Stimulated activated naive CD8-positive, alpha-beta T cell treated with anti-CD3 and anti-CD28 coated beads, Interleukin-15, amount 100 ng/mL, for 72 hours (primary cell): ENCODE measurements at places on chromosomes 12 and 14.
A peak's percentile ranks its signal among the peaks of the same experiment; 100 is the strongest.

GRCh38 chr14:65900164-65900563 lies 487.6 kb downstream of the FUT8 start:
- no peak for DNase-seq

DNA sequence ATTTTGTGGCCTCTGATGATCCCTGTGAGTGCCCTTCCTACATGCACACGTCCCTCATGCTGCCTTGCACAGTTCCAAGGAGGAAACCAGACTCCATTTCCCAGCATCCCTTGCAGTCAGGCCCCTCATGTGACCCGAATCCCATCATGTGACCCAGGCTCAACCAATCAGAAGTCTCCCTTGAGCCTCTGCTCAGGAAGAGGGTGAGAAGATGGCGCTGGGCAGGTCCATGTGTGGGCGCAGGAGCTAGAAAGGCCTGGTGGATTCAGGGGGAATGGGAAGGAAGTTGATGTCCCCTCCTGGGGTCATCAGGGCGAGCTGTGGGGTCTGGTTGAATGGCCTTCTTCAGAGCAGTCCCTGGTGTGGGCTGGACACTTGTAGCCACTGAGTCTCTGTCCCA lies 240.5 kb downstream of the ADGRD1 start:
- DNase-seq = no peak

DNA sequence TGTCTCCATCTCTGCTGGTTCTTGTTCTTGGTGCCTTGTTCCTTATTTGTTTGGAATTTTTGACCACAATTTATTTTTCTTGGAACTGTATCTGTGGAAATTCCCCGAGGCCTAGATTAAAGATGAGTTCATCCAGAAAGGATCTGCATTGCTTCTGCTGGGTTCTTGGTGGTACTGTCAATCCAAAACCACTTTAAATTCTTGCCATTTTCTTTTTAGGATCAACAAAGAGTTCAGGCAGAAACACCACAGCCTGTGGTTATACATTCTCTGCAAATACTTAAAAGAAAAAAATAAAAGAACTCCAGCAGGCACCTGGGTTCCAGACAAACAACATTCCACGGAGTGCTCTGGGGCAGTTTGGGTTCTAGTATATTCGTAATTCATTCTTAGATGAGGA lies 6.0 kb upstream of the VAMP1 start:
- no peak for DNase-seq

DNA sequence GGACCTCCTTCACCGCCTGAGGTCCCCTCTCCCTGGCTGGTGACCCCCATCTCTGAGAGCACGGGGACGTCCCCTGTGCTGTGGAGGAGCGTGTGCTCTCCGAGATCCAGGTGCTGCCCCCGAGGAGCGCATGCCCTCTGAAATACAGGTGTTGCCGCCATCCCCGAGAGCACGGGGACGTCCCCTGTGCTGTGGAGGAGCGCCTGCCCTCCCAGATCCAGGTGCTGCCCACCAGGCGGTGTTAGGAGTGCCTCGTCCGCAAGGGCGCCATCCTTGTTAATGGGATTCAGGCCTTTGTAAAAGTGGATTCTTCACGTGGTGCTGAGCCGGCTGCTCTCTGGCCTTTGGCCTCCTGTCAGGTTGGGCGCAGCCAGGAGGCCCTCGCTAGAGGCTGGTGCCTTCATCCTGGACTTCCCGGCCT lies 10.1 kb downstream of the NOC4L start:
- DNase-seq = no peak

DNA sequence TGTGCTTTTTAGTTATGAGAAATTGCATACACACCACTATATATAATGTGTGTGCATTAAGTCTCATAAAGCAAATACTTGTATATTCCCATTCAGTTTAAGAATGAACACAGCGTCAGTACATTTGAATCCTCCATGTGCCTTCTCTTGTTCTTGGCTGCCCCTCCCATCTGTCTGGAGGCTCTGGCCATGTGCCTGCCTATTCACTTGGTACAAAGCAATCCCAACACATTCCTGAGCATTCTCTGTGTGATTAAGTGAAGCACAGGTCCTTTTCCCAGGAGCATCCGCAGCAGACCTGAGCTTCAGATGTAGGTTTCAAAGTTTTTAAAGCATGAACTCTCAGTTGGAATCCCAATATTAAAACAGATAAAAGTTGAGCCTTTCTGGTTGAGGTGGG lies 58.7 kb downstream of the POLR3B start:
- no peak for DNase-seq

DNA sequence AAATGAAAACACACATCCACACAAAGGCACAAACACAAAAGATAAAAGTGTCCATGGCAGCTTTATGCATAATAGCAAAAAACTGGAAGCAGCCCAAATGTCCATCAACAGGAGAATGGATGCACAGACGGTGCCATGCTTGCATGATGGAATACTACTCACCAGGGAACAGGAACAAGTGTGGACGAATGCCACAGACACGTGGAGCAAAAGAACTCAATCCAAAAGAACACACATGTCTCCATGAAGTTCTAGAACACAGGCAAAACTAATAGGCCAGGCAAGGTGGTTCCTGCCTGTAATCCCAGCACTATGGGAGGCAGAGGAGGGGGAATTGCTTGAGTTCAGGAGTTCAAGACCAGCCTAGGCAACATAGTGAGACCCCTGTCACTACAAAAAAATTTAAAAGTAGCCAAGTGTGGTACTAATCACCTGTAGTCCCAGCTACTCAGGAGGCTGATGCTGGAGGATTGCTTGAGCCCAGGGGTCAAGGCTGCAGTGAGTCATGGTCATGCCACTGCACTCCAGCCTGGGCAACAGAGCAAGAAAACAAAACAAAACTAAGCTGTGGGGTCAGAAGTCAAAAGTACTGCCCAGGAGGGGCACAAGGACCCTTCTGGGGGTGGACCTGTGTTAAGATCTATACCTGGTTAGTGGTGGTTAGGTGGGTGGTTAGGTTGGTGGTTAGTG lies 7.3 kb upstream of the TMEM119 start:
- DNase-seq = no peak

DNA sequence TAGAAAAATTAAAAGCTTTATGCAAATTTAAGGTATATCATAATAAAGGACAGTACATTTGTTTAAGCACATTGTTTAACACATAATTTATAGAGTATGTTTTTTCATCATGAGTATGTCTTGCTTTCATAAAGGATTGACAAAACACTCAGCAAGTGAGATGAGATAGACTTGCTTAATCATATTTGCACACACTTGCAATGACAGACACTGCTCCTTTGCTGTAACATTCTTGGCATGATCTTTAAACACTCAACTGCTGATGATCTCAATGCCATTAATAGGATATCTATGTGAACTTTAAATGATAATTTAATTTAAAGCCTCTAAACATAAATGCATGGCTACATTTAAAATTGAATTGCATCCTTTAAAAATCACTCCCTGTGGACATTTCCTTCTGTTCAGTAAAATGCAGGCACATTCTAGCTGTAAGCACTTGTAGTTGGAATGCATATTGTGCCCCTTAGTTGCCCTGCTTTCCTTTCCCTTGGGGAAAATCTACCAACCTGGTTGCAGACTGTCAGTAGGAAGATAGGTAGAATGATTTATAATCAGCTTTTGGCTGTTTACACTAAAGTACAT lies 979.0 kb downstream of the TMTC2 start:
- DNase-seq = no peak

GRCh38 chr12:122987086-122987951 lies 6.8 kb downstream of the ARL6IP4 start:
- DNase-seq = no peak

DNA sequence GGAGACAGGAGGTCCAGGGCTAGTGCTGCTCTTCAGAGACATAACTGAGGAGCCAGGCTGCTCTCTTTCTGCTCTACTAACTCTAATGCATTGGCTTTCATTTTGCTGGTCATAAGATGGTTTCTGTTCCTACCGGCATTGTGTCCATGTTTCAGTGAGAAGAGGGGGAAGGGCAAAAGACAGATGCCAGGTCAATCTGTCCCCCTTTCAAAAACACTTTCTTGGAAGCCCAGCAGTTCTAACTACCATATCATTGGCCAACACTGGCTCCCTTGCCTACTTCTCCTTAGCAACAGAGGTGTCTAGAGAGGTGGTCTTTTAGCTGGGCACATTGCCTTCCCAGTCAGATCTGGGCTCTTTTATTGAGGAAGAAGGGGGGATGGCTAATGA lies 63.9 kb downstream of the TGFB3 start:
- DNase-seq = no peak

DNA sequence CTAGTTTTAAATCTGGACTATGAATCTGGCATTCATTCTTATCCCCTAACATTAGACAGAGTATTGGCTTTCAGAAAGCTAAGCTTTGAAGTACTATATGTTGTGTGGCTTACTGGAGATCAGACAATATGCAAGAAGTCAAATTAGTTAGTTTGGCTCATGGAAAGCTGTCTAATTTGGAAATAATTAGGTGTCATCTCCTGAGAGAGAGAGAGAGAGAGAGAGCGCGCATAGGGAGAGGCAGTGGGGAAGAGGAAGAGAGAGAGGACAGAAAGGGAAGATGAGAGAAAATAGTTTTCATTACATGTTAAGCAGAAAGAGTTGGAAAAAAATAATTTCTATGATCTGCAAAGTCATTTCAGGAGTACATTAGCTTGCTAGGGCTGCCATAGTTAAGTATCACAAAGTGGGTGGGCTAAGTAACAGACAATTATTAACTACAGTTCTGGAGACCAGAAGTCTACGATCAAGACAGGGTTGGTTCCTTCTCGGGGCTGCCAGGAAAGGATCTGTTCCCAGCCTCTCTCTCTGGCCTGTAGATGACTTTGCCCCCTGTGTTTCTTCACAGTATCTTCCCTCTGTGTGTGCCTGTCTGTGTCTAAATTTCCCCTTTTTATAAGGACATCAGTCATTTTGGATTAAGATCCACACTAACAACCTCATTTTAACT lies 404.2 kb downstream of the RGS6 start:
- DNase-seq = no peak

DNA sequence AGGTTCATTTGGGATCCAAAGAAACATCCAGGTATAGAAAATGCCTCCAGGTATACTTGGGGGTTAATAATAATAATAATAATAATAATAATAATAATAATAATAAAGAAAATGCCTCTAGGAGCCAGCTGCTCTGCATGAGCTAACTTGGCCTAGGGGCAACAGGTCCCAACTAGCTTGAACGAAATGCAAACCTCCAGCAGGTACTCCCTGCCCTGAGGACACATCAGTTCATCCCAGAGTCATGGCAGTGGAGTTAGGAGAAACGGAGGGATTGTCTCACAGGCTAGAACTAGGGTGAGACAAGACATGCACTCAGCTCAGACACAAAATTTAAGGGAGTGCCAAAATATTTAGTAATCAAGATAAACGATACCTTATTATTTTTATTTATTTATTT lies 12.5 kb upstream of the TMEM229B start:
- DNase-seq = no peak

- no peak for DNase-seq
Measured at GRCh38 chr14:35531960-35532747, 1.8 kb upstream of the INSM2 start.

- DNase-seq = no peak
Measured at GRCh38 chr12:66624806-66625205, 54.1 kb downstream of the GRIP1 start.

- DNase-seq = no peak
Measured at GRCh38 chr14:99699085-99699760, 15.1 kb downstream of the CYP46A1 start.

DNA sequence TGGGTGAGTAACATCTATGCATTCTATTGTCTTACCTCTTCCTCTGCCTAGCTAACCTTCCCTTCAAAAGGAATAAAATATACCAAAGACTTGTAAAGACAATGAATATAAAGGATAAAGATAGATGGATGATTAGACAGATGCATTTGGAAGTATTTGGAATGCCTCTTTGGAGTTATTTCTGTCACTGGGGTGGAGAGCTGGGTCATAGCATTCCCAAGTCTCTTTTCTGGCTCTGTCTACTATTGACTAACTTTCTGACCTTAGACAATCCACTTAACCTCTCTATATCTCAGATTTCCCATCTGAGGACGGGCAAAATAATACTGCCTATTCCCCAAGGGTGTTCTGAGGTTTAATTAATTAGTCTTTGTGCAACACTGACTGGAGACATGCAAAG lies 517.4 kb downstream of the DIO2 start:
- no peak for DNase-seq

- no peak for DNase-seq
Measured at GRCh38 chr12:63795032-63795687, 15.5 kb downstream of the RXYLT1 start.

DNA sequence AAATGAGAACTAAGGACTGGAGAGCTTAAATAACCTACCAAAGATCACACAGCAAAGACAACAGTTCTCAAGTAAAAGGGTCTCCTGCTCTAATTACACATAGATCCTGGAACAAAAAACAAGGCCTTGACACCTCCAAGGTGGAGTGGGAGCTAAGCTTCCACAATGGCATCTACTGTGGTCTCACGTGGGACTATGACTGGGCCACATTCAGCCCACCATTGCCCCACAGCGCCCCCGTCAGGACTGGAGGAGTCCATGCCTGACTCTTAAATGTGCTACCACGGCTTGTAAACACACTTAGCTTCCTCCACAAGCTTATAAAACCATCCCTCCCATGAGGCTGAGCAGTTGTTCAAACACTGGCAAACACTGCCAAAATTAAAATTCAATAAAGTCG lies 88.5 kb downstream of the GCH1 start:
- peak; percentile 48 for DNase-seq

- no peak for DNase-seq
Measured at GRCh38 chr14:63228217-63228616, 24.0 kb downstream of the RHOJ start.

DNA sequence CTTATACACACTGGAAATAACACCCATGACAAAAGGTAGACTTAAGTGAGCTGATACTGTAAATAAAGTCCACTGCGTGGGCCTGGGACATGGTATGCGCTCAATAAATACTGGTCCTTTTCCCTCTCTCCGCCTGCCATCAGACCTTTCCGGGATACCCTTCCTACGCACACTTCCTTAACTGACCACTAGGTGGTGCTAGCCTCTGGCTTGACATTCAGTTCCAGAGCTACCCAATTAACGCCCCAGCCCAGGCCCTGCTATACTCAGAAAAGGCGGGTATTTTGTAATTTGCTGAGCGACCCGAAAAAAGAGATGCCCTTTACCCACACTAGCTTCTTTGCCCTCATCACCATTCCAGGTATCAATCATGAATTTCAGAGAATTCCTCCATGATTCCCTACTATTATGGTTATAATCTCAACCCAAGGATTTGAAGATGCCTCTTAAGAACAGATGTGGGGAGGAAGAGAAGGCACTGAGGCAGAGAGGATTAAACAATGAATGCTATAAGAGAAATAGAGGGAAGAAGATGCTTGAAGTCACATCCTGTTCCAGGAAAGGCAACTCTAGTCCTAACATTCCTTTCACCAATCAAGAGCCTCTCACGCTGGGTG lies 3.9 kb upstream of the LRP1 start:
- peak; percentile 74 for DNase-seq

- peak; percentile 7 for DNase-seq
Measured at GRCh38 chr12:2640709-2641108, 154.1 kb upstream of the FKBP4 start.

DNA sequence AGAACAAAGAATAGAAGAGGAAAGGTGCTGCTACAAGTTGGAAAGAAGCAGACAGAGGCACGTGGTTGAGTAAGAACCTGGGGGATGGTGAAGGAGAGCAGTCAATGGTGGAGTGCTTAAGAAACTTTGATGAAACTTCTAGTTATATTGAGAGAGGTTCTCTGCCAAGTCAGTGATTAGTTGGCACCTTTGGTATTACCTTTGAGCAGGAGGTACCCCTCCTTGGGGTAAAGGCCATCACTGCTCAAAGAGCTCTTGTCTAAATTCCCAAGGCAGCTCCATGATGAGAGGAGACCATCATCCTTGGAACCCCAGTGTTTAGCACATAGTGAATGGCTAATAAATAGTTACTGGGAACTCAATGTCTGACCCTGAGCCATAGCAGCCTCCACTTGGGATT lies 1.7 kb upstream of the EGLN3 start:
- no peak for DNase-seq
